ENCODE measurements at places on chromosomes 6 and 20. TPM values are rescaled to one million over a fixed set of nuclear protein-coding genes. Genes with fewer than 3 reads are reported as not detected.

GRCh38 chr6:9514146-9514545 is 900.7 kb downstream of the TFAP2A start:
- DNase-seq, result no peak

Gene CHMP4B
- total RNA-seq, result 31.8 TPM

- DNase-seq, result no peak
Measured at GRCh38 chr20:22353586-22353985, 230.8 kb downstream of the FOXA2 start.

Gene TNNC2
- 0.42 TPM for total RNA-seq

- no peak for DNase-seq
Measured at GRCh38 chr6:4565301-4566250, 210.6 kb upstream of the CDYL start.

Gene C6orf15
- total RNA-seq, result not detected

Gene TCP1
- 375 TPM for total RNA-seq

DNA sequence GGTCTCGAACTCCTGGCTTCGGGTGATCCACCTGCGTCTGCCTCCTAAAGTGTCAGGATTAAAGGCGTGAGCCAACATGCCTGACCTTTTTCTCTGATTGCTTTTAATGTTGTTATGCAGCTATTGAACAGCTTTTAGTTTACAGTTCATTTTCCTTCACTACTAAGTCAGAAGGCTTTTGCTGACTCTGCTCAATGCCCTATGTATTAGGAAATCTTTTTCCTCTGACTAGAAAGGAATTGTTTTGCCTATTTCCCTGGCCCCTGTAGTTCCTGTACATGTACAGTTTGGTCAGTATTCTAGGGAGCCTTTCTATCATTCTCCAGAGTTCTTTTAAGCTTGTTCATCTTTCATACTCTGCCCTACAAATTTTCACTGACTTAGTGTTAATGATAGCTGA is 280.2 kb downstream of the CDKAL1 start:
- DNase-seq, result no peak

DNA sequence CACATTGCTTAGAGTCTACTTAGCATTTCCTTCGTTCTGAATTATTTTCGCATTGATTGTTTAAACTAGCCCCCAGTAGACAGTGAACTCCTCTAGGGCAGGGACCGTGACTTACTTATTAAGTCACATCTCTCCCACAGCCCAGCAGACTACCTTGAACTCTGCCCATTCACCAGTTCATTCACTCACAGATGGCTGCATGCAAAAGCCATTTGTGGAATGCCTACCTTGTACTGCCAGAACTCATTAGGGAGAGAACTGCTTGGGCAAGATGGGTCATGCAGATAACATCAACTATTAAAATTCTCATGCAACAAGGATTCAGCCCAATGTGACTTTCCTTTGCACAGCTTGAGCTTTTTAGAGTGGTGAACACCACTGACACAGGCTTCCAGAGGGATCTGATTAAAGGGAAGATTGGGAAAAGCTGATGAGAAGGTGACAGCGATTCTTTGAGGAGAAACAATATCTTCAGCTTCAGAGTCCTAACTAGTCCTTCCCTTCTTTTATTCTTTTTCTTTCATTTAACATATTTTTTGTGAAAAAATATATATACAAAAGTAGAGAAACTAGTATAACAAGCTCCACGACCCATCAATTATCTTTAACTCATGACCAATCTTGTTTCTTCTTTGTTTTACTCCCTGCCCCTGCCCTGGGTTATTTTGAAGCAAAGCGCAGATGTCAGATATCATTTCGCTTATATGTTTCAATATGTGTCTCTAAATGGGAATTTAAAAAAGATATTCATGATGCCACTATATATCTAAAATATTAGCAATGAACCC is 273.9 kb downstream of the CDC5L start:
- no peak for DNase-seq

- DNase-seq, result no peak
Measured at GRCh38 chr20:46580613-46581205, 30.3 kb upstream of the OCSTAMP start.

- no peak for DNase-seq
Measured at GRCh38 chr20:7966176-7966575, 25.9 kb upstream of the HAO1 start.

DNA sequence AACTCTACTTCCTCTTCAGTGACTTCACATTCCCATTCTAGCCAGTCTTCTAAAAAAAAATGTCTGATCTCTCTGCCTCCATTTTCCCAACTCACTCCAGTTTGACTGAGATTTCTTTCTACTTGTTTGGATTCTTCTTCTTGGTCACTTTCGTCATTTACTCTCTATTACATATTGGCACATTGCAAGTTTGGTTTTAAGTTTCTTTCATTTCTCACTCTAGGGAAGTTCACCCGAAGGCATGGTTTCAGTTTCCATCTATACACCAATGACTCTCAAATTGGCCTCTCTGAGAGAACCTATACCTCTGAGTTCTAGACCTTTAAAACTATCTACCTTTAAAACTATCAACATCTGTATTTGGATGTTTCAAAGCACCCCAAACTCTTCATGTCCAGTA is 51.3 kb downstream of the CD109 start:
- no peak for DNase-seq

DNA sequence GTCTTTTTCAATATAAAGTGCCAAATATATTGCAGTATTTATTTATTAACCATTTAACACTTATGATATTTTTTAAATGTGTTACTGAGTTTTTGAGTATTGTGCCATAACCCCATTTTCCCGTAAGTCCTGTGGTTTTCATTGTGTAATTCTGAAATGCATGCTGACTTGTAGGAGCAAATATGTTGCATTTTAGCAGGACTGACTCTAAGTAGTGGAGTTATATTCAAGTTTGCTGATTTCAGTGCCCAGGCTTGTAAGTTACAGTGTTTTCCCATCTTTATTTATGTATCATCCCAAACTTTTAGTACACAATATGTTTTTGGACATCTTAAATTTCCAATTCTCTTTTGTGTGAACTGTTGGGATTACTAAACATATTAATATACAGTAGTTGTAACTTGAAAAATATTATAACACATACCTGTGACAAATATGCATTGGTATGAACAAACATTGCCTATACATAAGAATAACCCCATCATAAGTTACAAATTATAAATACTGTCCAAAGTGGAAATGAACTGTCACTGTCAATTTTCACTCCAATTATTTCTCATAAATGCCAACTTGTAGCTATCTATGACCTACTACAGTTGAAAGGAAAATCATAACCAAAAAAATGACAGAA is 179.3 kb upstream of the RUNX2 start:
- DNase-seq, result no peak

Gene C6orf118
- total RNA-seq, result not detected
